Activated effector memory CD4-positive, alpha-beta T cell treated with Interleukin-2 at 50 U/mL for 16 hours (primary cell): ENCODE measurements at places on chromosomes 12 and 14.

DNA sequence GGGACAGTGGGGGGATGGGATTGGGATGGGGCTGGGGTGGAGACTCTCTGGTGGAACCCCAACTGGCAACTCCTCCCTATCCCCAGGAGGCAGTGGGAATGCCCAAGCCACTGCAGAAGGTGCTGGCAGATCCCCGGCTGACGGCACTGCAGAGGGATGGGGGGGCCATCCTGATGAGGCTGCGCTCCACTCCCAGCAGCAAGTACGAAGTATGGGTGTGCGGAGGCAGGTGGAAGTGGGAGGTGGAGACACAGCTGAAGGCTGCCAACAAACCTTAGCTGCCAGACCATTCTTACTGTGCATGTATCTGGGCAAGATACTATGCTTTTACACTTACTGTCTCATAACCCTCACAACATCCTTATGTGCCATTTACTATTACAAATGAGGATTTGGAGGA is 8.2 kb downstream of the ARHGEF40 start:
- DNase-seq: no peak

GRCh38 chr12:109027767-109028166 is 6.9 kb upstream of the SVOP start:
- no peak for DNase-seq

GRCh38 chr12:39912211-39912980 is 193.5 kb downstream of the SLC2A13 start:
- DNase-seq: no peak

GRCh38 chr14:34619471-34619870 is 10.5 kb downstream of the SNX6 start:
- DNase-seq: no peak

DNA sequence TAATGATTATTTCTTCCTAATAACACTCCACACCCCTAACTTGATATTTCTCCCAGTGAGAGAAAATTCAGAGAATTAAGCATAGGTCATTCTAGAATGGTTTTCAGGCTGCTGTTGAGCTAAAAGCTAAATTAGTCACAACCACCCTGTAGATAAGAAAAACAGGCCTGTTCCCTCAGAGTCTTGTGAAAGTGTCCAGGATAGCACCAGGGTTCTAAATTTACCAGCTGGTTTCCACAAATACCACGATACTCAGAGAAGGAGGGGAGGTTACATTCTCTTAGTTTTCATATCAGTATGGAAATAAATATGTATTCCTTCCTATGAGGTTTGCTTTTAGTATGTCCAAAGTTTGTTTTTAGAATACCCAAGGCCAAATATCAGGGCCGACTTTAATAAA is 66.0 kb upstream of the YARS2 start:
- no peak for DNase-seq

DNA sequence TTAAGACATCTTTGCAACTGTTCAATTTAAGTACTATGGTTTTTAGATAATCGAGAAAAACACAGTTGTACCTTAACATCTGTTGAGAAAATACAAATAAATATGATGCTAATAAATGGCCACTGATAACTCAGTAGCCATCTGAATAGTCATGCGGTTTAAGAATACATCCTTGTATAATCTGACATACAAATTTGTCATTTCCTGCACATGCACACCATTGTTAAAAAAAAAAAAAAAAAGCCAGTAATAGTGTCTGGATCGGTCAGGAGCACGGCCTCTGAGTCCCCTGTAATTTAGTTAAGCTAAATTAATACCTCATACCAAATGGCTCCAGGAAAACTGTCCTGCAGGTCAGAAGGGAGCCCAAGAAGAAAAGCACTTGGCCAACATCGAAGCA is 16.8 kb downstream of the RFC5 start:
- DNase-seq: no peak

GRCh38 chr12:2163177-2163941 is 110.6 kb downstream of the CACNA1C start:
- DNase-seq: no peak

GRCh38 chr14:64938972-64939816 is 3.4 kb downstream of the GPX2 start:
- DNase-seq: no peak

DNA sequence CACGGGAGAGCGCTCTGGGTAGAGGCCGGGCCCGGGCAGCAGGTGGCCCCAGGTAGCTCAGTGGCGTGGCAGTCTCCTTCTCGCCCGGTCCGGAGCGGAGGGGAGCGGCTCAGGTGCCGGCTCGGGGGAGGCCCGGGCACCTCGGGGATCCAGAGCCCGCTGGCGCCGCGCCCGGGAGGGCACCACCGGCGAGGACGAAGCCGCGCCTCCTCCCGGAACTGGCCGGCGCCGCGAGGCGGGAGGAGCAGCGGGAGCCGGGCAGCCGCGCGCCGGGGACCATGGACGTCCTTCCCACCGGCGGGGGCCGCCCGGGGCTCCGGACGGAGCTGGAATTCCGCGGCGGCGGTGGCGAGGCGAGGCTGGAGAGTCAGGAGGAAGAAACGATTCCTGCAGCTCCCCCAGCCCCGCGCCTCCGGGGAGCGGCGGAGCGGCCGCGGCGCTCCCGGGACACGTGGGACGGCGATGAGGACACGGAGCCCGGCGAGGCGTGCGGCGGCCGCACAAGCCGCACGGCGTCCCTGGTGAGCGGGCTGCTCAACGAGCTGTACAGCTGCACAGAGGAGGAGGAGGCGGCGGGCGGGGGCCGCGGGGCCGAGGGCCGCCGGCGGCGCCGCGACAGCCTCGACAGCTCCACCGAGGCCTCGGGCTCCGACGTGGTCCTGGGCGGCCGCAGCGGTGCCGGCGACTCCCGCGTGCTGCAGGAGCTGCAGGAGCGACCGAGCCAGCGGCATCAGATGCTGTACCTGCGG is 21.5 kb upstream of the GNS start:
- DNase-seq: no peak

- DNase-seq: no peak
These were observed at the start of gene CMA1 for GRCh38 chr14:24508155-24508840. CMA1 (minus strand) TSS chr14:24508265; CDS start chr14:24508235, 30 bp downstream.

DNA sequence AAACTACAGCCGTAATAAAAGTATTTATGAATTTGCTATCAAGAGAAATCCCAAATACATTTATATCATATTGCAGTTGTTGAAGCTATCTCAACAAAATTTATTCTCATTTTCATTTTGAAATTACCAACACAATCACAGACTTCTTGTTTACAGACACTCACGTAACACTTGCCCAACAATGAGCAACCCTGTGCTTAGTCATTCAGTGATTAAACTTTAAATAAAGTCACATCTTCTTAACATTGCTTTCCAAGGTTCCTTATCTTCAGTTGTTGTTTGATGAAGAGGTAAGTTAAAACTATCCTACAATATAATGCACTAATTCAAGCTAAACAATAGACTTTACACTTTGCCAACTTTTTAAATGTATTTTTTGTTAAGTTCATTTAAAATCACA is 601.8 kb downstream of the SLC16A7 start:
- no peak for DNase-seq
